OCI-M1 (cell line): ENCODE measurements at places on chromosomes 3 and 15.

- DNase-seq = no peak
These were observed 20.0 kb downstream of the DHX36 start for GRCh38 chr3:154304116-154304786.

- DNase-seq = no peak
These were observed 213.7 kb downstream of the PDCD6IP start for GRCh38 chr3:34012102-34012461.

- no peak for DNase-seq
These were observed 46.9 kb downstream of the ADCY5 start for GRCh38 chr3:123401836-123402530.

GRCh38 chr3:43932921-43933320 is 242.2 kb downstream of the ABHD5 start:
- no peak for DNase-seq

GRCh38 chr3:181056136-181056732 is 66.7 kb upstream of the DNAJC19 start:
- DNase-seq = no peak

GRCh38 chr15:55389264-55389607 is 18.9 kb downstream of the CCPG1 start:
- DNase-seq = no peak

DNA sequence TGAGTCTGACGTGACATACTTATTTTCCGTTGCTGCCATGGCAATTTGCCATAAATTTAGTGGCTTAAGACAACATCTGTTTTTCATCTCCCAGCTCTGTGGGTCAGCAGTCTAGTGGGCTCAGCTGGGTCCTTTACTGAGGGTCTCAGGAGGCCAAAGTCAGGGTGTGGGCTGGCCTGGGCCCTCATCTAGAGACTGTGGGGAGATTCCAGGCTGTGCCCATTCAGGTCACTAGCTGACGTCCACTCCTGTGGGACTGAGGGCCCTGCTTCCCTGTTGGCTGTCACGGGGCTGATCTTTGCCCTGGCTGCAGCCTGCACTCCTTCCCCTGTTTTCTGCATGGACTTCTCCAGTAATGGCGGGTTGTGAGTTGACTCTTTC is 19.1 kb downstream of the FGD5 start:
- no peak for DNase-seq
